ENCODE measurements at places on chromosomes 1 and 21.

- DNase-seq = no peak
Measured at GRCh38 chr1:115237023-115237422, 101.0 kb downstream of the NGF start.

GRCh38 chr1:110951161-110951560, 12.6 kb downstream of the LRIF1 start:
- DNase-seq = no peak

- DNase-seq = no peak
Measured at GRCh38 chr21:40381111-40381510, 465.8 kb downstream of the DSCAM start.

- DNase-seq = peak; percentile 62
Measured at GRCh38 chr21:45138199-45139002, 64.0 kb downstream of the ADARB1 start.

GRCh38 chr1:33927721-33928120, 63.8 kb downstream of the HMGB4 start:
- DNase-seq = no peak

DNA sequence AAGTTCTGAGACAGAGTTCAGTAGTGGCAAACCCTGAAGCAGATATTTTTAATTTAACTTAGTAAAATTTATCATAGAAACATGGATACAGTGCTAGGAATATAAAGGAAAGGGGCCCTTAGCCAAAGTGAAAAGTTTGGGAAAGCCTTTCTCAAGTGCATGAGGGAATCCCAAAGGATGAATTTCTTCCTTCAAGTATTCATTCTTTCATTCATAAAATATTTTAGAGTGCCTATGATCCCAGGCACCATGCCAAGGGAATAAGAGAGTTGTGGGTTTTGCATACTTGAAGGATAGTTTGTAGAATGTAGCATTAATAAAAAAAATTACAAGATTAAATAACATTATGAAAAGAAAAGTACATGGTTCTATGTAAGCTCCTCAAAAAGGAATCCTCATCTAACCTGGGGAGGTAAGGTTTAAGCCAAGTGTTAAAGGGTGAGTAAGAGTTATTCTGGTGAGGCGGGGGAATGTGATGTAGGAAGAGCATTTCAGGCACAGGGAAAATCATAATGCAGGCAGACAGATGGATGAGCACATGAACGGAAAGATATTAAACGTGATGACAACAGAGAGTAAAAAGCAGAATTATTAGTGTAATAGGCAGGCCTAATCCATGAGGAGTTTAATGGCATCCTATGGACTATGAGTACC, 40.4 kb upstream of the NTNG1 start:
- no peak for DNase-seq

DNA sequence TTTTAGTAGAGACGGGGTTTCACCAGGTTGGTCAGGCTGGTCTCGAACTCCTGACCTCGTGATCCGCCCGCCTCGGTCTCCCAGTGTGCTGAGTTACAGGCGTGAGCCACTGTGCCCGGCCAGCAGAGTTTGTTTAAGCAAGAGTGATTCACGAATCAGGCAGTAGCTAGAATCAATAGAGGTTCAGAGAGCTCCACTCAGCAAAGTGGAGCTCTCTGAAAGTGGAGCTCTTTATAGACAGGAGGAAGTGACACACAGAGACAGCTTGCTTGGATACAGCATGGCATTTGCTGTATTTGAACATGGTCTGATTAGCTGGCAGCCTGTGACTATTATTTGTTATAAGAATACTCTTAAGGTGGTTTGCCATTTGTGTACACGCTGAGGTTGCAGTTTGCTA, 27.1 kb upstream of the CD34 start:
- no peak for DNase-seq

DNA sequence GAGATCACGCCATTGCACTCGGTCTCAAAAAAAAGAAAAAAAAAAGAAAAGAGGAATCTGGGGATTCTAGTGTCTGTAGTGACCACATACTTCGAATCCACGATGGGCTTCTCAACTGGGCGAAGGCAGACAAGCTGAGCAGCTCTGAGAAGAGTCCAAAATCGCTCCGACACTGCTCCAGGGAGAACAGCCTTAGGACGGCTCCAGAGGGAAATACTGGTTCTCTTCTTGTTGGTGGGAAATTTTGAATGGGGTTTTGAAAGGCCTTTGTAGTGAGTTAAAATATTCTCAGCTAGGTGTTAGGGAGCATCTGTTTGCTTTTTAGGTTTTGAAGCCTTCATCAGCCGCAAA, 18.3 kb upstream of the HJV start:
- DNase-seq = no peak

- DNase-seq = no peak
Measured at GRCh38 chr1:224289396-224289795, 40.6 kb downstream of the NVL start.

Measured in tibial artery (tissue), 4 donors.